MCF 10A (cell line): ENCODE measurements at places on chromosomes 3 and 15. TPM values are rescaled to one million over a fixed set of nuclear protein-coding genes. Genes with fewer than 3 reads are reported as not detected.

DNA sequence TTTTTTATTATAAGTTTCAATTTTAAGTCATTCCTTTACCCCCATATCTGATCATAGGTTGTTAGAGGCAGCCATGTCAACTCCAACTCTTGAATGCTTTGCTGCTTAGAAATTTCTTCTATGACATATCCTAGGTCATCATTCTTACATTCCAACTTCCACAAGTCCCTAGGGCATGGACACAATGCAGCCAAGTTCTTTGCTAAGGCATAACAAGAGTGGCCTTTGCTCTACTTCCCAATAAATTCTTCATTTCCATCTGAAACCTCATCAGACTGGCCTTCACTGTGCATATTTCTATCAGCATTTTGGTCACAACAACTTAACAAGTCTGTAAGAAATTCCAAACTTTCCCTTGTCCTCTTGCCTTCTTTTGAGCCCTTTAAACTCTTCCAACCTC is 28.5 kb downstream of the TRIM42 start:
- DNase-seq = no peak

GRCh38 chr3:183031826-183032225 is 51.5 kb upstream of the DCUN1D1 start:
- DNase-seq = no peak

DNA sequence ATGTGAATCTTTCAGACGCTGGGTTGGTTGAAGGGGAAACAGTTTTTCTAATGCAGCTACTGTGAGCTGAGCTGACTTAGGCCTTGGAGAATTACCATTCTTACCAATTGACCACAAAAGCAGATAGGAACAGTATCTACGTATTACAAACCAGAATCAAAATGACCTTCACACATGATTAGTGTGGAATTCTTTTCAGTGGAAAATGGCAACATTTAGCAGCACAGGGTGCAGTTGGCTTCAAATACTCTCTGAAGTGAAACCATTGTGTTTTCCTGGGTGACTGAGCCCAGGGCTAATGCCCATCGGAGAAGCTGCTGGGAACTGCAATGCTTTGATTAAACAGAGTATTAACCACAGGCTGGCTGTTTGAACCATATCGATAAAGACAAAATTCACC is 40.2 kb upstream of the GOLGA8J start:
- DNase-seq = no peak

GRCh38 chr3:46517016-46517783 is 19.4 kb downstream of the RTP3 start:
- peak; percentile 80 for DNase-seq

DNA sequence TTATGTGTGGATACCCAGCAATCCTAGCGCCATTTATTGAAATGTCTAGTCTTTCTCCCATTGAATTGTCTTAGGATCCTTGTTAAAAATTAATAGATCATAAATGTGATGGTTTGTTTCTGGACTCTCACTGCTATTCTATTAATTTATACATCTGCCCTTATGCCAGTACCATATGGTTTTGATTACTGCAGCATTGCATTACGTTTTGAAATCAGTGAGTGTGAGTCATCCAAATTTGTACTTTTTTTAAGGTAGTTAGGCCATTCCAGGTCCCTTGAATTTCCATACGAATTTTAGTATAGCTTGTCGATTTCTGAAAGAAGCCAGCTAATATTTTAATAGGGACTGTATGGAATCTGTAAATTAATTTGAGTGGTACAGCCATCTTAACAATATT is 648.6 kb upstream of the ZNF385D start:
- peak; percentile 12 for DNase-seq

The ATP10A gene
- total RNA-seq = not detected in 2 replicates

The HCLS1 gene
- total RNA-seq = 1.6 and 2.5 TPM in 2 replicates

The GNL3 gene
- total RNA-seq = 163 and 200 TPM in 2 replicates
